ENCODE measurements at places on chromosomes 4 and X.

DNA sequence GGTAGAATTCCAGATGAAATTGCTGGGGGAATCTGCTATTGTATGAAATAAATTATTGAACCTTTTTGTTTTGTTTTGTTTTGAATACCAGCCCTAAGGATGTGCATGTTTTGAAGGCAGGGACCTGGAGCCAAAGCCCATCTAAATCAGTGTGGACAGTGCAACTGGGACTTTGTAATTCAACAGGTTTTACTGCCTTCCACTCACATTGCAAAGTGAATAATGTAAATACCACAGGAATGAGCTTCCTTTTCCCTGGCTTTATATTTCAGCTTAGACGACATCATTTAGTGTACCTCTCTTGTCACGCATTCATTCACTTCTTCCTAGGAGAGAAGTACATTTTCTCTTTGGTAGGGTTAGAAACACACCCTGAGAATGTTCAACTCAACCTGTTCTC lies 795.0 kb downstream of the CENPC start:
- no peak for DNase-seq

- DNase-seq, result no peak
Observed at GRCh38 chr4:166078955-166079354, 205.9 kb downstream of the TLL1 start.

DNA sequence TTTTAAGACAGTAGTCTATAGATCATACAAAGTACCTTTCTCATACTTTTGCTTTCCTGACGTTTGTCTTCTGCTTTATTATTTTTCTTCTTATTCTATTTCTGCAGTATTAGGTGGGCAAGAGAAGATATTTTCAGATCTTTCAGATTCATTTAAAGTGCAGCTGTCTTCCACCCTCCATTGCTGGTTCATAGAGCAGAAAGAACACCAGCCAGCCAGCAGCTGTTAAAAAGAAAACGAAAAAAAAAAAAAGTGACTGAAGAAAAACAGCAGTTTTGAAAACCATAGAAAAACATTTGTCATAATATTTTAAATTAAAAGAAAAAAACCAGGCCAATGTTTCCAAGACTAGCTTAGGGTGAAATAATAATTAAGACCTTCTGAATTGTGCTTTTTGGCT lies 42.9 kb downstream of the SMAD1 start:
- no peak for DNase-seq

GRCh38 chr4:185293202-185293601 lies 83.8 kb downstream of the SNX25 start:
- no peak for DNase-seq

- no peak for DNase-seq
Observed at GRCh38 chrX:150361777-150362351, 1.3 kb upstream of the MAMLD1 start.

GRCh38 chr4:109996526-109996925 lies 83.8 kb downstream of the EGF start:
- no peak for DNase-seq
